ENCODE measurements at places on chromosomes 16 and 17. TPM values are rescaled to one million over a fixed set of nuclear protein-coding genes. Genes with fewer than 3 reads are reported as not detected.

DNA sequence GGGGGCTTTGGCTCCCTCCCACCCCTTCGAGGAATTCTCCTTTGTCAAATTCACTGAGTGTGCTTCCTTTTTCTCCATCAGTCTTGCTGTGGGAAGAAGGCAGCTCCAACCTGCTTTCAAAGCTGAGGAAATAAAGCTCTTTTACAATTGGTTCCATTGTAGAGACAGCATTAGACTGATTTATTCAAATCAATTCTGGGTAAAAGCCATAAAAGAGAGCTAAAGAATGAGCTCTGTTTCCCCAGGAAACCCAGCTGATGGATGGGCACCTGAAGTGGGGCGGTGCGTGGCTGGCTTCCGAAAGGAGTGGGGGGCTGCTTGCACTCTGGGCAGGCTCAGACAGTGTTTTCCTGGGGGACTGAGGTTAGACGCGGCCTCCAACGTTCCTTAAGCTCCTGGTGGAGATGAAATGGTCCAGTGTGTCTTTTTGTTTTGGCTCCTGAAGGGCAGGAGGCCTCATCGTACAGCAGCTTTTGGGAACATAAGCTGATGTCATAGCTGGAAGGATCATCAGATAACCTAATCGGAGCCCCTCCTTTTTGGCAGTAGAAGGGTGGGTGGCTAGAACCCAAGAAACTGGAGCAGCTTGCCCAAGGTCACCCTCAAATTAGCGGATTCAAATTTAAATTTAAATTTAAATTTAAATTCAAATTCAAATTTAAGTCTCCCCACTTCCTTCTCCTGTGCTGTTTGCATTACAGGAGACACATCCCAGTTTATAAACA lies 128.5 kb upstream of the EEF2KMT start:
- DNase-seq: no peak

GRCh38 chr17:27985306-27985705 lies 57.2 kb upstream of the NLK start:
- no peak for DNase-seq

DNA sequence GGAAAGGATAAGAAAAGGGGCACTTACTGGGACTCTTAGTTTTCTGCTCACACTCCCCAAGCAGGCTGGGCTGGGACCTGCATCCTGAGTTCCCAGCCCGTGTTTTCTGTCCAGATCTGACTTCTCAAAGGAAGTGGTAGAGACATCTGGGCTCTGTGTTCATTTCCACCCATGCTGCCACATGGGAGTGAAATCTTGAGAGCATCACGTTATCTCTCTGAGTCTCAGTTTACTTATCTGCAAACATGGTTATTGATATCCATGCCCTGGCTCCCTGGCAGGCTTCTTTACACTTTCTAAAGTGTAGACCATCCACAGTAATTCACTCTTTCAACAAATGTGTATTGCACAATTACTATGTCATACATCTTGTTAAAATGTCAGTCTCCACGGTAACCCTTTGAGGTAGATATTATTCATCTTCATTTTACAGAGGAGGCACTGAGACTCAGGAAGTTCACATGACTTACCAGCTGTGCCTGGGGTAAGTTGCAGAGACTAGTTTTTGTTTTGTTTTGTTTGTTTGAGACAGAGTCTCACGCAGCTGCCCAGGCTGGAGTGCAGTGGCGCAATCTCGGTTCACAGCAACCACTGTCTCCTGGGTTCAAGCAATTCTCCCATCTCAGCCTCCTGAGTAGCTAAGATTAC lies 3.4 kb downstream of the ZNF688 start:
- DNase-seq: no peak

DNA sequence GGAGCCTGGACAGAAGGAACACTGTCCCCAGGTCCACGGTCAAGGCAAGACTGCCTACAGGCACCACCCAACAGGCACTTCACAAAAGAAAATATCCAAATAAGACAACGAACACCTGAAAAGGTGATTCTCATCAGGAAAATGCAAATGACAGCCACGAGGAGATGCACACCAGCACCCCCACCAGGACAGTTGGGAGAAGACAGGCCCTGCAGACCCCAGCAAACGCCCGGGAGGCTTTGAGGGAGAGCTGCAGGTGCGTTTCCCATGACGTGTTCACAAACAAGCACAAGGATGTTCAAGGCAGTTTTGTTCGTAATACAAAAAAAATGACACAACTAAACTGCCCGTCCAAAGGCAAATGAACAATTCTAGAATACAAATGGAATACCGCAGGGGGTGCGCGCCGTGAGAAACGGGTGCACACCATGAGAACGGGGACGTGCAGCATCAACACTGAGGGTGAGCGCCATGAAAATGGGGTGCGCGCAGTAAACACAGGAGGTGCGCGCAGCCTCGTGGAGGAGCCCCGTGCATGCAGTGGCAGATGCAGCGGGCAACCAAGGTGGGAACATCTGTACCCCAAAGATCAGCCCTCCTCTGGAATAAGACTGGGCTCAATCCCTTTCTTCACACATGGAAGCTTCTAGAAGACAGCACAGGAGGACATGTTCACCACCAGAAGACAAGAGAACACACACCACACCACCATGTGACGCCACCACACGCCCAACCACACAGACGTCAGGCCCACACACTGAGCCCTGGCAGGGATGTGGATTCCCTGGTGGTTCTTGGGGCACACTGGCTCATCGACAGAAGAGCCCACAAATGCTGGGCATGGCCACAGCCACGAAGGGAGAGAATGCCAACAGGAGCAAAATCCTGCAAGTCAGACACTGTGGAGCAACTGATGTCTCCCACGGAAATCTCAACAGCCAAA lies 91.2 kb downstream of the ZNF778 start:
- DNase-seq: no peak

DNA sequence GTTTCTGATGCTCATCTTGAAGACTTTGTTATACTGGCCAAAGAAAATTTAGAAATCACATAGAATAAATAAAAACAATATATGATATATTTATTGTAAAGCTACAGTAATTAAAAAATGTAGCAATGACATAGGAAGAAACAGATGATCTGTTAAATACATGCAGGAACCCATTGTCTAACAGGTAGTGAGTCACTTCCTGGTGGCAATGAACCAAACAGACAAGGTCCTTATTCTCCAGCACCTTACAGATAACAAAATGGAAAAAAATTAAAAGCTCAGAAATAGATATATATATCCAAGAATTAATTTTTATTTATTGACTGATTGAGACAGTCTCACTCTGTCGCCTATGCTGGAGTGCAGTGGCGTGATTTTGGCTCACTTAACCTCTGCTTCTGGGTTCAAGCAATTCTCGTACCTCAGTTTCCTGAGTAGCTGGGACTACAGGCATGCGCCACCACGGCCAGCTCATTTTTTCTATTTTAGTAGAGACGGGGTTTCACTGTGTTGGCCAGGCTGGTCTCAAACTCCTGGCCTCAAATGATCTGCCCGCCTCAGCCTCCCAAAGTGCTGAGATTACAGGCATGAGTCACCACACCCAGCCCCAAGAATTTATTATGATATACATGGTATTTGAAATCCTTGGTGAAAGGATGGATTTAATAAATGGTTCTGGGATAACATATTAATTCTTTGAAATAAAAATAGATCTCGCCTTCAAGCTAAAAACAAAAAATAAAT lies 7.5 kb downstream of the NETO2 start:
- DNase-seq: no peak

DNA sequence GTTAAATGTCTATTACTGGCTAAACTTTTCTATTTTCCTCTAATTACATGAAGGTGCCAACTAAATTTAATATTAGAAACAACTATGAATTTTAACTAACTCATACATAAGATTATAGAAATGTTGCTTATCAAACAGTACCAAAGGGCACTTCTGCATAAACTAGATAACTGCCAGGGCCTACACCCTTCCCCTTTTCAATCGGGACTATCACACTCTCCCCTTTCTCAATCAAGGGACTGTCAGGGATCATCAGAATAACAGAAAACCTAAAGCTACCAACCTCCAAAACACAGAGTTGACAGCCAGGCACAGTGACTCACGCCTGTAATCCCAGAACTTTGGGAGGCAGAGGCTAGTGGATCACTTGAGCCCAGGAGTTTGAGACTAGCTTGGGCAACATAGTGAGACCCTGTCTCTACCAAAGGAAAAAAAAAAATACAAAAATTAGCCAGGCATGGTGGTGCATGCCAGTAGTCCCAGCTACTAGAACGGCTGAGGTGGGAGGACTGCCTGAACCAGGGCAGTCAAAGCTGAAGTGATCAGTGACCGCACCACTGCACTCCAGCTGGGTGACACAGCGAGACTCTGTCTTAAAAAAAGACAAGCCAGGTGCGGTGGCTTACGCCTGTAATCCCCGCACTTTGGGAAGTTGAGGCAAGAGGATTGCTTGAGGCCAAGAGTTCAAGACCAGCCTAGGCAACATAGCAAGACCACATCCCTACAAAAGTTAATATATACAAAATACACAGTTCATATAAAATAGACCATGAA lies 3.2 kb upstream of the PHLPP2 start:
- no peak for DNase-seq

GRCh38 chr17:63293323-63294075 lies 152.6 kb downstream of the CYB561 start:
- DNase-seq: no peak

Gene ABCA6
- total RNA-seq: not detected

Gene NKIRAS2
- 50.1 TPM for total RNA-seq

Gene CA7
- not detected for total RNA-seq
